Panc1 (cell line): ENCODE measurements at places on chromosomes 3 and 15. TPM values are rescaled to one million over a fixed set of nuclear protein-coding genes. Genes with fewer than 3 reads are reported as not detected.

- DNase-seq, result no peak
Observed at GRCh38 chr15:74573987-74574386, 33.0 kb downstream of the ARID3B start.

- no peak for DNase-seq
Observed at GRCh38 chr15:94638183-94638582, 406.8 kb downstream of the MCTP2 start.

AADACL2 gene
- not detected for total RNA-seq

CDHR4 gene
- total RNA-seq, result not detected

DNA sequence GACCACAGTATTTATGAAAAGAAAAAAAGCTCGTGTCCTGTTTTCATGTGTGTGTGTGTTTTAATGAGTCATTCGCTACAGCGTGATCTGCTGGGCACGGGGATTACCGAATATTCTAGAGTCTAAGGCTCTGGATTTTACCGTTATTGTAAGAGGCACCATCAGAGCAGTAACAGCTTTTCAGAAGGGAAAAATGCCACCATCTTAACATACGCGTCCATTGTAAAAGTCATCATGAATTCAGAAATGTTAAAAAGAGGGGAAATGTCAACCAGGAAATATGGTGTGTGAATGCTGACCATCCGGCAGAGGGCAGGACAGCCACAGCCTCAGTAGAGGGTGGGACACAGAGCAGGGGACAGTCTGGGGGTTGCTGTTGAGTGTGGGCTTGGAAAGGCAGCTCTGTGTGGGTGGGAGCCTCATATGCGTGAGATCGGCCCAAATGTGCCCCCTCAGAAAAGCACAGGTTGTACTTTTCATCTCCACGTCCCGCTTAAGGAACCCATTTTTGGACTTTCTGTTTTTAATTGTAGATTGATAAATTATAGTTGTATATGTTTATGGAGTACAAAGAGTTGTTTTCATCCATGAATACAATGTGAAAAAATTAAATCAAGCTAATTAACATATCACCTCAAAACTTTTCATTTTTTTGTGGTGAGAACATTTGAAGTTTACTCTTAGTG, 69.6 kb downstream of the ASB7 start:
- DNase-seq, result peak; percentile 30

DNA sequence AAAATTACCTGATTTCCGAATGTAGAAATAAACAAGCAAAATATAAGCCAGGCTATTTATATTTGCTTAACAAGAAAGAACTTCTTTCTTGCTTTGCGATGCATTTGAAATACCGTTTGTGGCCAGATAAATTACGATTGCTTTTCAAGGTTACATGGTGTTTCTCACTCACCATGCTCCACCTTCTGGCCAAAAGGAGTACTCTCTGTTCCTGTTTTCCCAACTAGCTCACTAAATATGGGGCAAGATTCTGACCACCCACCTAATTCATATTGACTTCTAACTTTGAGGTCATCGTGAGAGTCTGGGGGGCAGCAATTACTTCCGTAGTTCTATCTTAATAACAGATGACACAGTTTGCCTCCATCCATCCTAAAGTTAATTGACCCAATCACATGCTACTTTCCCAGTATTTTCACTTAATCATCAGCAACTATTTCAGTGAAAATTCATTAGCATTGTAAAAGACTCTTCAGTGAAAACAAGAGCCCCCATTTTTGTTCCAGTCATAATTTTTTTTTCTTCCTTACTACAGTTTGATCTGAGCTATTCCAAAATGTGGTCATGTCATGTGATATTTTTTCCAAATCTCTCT, 25.9 kb downstream of the ACP3 start:
- DNase-seq, result peak; percentile 43

GRCh38 chr3:10398341-10398740, 77.4 kb upstream of the SEC13 start:
- no peak for DNase-seq
